ENCODE measurements at places on chromosomes 5 and 9.

- DNase-seq, result no peak
Observed at GRCh38 chr5:161312882-161313281, 233.6 kb downstream of the GABRB2 start.

DNA sequence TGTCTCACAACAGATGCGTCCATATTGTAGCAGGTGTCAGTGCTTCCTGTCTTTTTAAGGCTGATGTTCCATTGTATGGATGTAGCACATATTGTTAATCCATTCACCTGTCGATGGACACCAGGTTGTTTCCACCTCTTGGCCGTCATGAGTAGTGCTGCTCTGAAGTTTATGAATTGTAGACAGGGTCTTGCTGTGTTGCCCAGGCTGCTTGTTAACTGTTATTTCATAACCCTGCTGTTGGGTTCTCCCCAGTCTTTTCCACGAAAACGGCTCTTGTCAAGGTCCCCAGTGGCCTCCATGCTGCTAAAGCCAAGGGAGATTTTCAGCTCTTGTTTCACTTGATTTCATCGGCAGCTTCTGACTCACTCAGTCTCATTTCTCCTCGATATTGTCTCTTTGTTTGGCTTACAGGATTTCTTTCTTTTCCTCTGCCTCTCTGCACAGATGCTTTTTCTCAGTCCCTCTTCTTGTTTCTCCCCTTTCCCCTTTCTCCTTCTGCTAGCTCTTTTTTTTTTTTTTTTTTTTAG lies 12.1 kb upstream of the PSD2 start:
- DNase-seq, result no peak

- no peak for DNase-seq
Observed at GRCh38 chr9:106284296-106284695, 578.7 kb upstream of the ZNF462 start.

GRCh38 chr9:107922260-107922659 lies 432.7 kb upstream of the KLF4 start:
- no peak for DNase-seq

- no peak for DNase-seq
Observed at GRCh38 chr5:172801179-172801671, 30.2 kb upstream of the DUSP1 start.

- DNase-seq, result no peak
Observed at GRCh38 chr9:130229759-130230158, 35.8 kb upstream of the HMCN2 start.

DNA sequence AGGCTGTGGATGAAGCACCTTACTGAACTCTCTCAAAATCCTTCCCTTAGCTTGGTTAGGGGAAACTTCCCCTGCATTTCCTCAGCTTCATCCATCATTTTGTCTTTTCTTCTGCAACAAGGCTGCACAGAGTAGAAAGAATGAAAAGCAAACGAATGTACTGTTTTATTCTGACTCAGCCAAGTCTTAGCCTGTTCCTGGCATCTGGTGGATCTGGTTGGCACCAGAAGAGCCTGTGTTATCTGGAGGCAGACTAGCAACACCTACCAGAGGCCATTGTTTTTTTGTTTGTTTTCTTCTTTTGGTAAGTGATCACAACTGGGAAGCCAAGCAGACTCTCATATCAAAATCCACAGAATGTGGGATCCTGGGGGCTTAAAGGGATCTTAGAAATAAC lies 200.7 kb downstream of the FANCC start:
- DNase-seq, result no peak

GRCh38 chr5:146112476-146112875 lies 7.1 kb upstream of the PLAC8L1 start:
- no peak for DNase-seq

DNA sequence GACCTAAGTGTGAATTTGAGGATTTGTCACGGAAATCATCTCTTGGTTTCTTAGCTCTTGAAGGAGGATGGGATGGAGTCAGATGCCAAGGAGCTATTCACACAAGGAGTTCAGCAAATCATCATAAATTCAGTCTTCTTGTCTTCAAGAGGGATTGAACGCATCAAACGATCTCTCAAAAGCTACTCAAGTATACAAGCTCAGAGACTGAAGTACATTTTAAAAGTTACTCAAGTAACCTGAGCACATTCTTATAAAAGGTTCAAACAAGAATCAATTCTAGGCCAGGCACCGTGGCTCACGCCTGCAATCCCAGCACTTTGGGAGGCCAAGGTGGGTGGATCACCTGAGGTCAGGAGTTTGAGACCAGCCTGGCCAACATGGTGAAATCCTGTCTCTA lies 21.1 kb upstream of the GOLPH3 start:
- no peak for DNase-seq

DNA sequence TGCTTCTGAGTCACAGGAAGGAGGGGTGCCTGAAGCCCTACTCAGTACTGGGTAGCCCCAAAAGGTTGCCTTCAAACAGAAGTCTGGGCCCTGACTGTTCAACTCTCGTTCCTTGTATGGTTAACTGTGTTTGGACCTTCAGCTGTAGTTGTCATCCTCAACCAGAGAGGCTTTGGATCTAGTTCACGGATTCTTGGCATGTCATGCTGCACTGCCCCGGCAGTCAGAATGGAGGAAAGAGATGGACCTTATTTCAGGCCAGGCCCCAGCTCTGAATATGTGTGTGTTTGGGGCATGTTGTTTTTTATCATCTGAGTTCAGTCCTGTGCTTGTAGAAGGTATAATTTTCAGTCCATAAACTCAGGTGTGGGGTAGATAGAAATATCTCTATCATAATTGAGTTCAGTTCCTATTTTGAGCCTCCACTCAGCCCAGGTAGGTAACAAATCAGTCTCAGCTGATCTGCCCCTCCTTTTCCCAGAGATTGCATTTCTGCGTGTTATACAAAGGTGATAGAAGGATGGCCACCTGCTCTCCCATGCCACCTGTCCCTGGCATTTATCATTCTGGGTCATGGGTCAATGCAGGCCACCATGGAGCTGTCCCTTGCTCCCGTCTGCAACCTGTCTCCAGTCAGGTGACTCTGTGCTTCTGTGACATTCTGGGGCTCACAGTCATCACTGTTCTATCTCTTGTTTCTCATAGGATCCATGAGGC lies 127.5 kb upstream of the CPEB4 start:
- DNase-seq, result no peak

DNA sequence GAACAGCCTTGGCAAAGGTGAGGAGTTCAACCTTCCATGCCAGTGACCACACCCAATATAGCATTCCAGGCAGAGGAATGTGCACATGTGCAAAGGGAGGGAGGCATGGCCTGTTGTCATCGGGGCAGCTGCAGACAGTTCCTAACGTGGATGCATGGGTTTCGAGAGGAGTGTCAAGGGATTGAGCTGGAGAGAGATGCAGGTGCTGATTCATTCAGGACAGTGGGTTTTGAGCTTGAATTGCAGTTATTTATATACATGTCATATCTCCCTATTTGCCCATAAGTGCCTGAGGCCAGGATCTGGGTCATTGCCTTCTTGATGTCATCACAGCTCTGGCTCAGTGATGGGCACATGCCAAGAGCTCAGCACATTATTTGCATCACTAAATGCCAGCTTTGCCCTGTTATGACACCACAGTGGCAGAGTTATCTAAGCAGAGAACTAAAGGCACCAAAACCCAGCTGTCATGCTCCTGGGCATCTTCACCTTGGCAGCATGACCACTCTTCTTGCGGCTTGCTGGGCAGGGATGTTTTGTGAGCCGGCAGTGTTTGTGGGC lies 278.0 kb downstream of the NTRK2 start:
- DNase-seq, result no peak

DNA sequence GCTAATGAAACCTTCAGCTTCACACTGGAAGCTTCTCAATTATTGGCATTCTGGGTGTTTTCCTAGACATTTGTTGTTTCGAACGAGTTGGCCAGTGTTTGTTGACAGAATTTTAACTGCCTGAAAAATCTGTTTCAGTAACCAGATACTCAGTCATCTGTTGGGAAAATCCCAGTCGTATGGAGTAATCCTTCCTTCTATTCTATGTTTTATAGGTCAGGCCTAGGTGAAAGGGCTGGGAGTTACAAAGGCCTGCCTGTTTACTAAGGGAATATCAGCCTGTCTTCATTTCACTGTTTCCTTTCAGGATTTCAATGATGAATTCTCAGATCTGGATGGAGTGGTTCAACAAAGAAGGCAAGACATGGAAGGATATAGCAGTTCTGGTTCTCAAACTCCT lies 59.9 kb downstream of the GRAMD2B start:
- no peak for DNase-seq

DNA sequence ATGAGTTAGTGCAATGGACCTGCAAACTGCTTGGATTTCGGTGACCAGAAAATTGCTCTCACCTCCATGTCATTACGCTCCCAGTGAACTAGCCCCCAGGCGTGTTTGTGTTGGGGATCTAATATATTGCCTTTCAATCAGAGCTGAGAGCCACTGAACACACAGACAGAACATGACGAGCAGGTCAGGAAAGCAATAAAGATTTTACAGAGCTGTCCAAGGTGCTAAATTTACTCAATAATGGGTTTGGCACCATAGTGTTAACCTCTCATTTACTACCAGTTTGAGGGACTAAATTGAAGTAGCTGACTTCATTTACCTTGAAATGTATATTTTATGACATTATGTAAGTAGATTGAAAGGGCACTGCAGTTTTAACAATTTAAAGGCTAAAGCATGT lies 383.0 kb downstream of the EBF1 start:
- DNase-seq, result no peak

DNA sequence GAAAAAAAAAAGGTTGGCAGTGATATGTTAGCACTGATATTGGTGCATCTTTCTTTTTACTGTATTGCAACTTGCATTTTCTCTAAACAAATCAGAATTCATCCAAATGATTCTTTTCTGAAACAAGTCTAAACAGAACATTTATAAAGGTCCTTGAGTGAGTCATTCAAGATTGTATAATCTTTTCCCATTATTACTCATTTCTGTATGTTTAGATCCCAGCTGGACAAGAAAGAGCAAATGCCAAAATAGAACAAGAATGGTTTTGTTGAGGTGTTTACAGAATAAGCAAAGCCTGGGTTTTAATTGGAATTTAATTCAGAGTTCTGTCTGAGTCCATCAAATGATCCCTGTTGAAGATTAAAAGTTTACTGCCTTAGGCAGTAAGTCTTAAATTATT lies 112.3 kb downstream of the VCAN start:
- DNase-seq, result no peak

DNA sequence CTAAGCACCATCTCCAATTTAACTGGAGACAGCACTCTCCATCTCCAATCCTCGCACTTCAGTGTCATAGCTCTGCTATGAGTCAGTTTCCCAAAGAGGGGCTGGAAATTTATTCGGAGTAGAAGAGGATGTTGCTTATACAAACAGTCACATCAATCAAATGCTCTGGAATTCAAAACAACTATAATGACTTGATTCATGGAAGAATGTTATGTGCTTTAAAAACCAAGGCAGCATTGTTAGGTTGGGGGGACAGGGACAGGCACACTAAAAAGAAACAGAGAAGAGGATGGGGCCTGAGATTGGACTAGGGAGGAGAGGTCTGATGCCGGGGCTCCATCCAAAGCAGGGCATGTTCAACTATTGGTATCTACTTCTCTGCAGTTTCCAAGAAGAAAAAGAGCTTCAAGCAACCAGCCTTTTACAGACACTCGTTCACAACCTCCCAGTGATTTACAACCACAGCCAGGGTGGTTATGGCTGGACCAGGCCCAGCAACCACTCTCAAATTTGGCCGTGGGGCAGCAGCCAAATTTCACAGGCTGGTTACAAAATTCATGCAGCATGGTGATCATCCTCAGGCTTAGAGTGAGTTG lies 117.5 kb upstream of the ZNF366 start:
- DNase-seq, result no peak

DNA sequence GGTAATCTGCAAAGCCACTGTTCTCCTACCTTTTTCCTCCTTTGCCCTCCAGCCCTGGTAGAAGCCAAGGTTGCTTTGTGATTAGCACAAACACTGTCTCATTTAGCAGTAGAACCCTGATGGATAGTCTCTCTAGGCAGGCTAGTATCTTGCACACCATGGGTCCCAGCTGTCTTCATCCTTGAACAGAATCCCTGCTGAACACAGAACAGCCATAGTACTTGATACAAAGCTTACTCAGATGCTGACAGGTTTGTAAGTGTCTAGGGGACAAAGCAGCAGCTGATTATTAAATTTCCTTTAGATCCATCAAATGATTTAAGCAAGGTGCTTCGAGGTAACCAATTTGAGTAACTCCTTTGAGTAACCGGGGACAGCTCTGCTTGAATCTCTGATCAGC lies 163.7 kb upstream of the PPP1R2B start:
- no peak for DNase-seq

DNA sequence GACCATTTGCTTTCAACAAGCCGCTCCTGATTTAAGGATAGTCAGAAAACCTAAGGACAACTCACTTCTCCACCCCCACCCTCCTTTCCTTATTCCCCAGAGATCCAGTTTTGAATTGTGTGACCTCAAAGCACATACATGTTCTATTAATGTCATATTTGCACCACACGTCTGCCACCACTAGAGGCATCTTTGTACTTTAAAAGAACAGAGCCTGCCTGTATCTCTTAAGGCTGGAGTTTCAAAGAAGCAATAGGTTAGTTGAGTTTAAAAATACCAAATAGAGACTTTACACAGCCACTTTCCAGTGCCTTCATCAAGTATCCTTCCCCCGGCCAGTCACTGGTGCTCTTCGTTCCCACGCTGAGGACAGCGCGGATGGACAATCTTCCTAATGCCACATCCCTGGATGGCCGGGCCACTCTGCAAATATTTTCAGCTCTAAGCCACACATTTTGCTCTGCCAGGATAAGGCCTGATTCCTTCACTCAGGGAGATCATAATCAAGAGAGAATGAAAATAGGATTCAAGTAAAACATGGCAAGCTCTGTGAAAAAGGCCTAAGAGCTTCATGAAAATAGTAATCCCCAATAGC lies 146.3 kb downstream of the SNCAIP start:
- no peak for DNase-seq

DNA sequence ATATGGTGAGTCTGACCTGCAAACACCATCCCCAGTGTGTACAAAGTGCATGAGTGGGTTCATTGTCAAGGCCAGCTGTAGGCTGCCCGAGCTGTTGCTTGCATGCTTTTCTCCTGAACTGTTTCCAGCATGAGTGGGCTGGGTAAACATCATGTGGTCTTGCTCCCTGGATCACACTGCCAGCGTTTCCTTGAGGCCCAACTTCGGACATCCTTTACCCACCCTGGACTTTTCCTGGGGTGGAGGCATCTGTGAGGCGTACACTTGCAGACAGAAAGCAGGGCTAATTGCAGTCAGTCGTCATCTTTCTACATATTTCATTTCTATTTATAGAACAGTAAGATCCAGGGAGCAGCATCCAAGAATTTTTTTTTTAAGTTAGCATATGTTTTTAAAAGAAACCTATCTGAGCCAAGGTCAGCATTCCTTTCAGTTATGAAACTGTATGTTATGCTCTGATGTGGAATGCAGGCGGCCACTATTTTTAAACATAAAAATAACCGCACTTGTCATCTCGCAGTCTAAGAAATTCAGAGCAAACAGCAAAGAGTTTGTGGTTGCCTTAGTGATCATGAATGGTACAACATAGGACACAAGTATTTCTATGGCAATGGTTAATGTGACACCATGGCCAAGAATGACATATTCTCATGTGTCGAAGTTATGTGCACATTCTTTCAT lies 106.5 kb upstream of the DMRT1 start:
- DNase-seq, result no peak

- no peak for DNase-seq
Observed at GRCh38 chr5:67416133-67416937, 219.7 kb upstream of the CD180 start.

GRCh38 chr5:179827680-179828079 lies 7.0 kb downstream of the SQSTM1 start:
- peak; percentile 62 for DNase-seq

GRCh38 chr5:179885491-179886090 lies 22.1 kb downstream of the TBC1D9B start:
- no peak for DNase-seq

- DNase-seq, result no peak
Observed at GRCh38 chr5:136315667-136316066, 49.7 kb downstream of the TRPC7 start.
